ENCODE measurements at places on chromosomes 12 and 14.

DNA sequence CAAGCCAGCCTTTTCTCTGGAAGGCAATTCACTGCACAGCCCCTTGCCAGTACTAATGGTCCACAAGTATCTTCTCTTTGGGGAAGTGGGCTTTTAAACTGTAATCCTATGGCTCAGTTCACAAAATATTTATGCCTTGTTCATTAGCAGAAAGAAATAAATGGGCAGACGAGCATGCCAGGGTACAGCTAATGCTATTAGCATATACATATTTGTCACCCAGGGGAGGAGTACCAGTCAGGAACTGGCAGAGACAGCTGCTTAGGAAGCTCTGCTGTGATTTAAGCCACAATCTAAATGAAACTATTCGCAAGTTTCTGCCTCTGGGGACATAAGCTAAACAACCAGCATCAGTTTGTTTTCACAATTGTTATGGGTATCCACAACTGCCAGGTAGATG lies 113.4 kb upstream of the CCDC198 start:
- no peak for DNase-seq

GRCh38 chr14:69708586-69709560 lies 58.1 kb upstream of the SRSF5 start:
- DNase-seq = peak; percentile 27

GRCh38 chr14:61475316-61475715 lies 153.9 kb downstream of the PRKCH start:
- DNase-seq = peak; percentile 27

DNA sequence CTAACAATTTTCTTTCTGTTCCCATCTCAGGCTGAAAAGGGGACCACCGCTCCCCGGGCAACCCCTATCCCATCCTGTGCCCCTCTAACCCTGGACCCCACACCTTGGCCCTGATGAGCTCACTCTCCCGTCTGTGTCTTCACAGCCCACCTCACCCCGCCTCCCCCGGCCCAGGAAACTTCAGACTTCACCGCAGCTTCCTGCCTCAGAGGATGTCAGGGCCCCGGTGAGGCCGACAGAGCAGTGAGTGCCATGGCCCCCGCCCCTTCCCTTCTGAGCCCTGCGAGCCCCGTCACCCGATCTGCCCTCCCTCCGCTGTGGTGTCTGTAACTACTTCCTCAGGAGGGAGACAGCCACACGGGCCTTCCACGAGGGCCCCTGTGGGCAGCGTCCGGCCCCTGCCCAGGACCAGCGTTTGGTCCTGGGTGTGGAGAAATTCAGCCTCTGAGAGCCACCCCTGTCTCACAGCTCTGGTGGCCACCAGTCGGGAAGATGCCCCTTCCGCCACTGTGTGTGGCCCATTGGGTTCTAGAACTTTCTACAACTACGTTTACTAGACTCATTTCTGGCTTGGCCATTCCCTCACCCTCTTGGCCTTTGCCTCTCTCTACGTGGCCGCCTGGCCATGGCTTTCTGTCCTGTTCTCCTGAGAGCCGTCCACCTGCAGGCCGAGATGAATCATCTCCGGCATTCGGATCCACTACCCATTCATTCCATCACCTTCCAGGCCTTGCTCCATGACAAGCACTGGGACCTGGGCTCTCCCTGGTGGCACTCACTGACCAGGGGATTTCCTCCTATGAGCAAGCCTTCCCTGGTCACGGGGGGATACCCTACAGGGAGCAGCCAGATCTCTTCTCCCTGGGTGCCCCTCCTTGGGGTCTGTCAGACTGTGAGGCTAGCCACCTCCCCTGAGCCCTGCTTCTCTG lies 3.4 kb downstream of the RHOF start:
- no peak for DNase-seq

- no peak for DNase-seq
Measured at GRCh38 chr12:44709166-44709565, 166.9 kb downstream of the NELL2 start.

DNA sequence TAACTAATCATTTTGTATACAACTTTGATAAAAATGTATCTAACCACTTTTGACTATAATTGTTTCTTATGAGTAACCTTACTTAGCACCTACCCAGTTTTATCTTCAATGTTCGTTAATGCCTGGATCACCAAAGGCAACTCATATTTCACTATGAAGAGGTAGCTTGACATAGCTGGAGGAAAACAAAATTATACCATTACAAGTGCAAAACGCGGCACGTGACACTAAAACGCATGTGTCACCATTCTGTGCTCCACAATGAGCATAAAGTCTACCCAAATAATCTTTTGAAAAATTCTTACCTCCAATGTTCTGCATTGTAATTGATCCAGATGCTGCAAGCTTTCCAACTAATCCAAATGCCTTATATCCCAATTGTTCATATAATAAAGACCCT lies 5.8 kb downstream of the SLC38A2 start:
- no peak for DNase-seq

DNA sequence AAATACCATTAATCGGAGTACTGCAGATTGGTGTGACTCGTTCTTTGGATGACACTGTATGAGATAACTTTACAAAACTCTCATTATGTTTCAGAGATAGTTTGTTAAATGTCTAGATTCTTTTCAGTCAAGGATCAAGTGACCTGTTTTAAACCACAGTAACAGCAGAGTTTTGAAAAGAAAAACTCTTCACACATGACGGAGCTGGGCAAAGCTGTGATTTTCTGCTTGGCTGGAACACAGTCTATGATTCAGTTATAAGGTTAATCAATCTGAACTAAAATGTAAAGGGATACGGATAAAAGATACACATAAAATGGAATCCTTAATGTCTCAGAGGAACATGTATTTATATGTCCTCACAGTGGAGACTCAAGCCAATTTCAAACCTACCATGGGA lies 573.2 kb downstream of the PRKD1 start:
- no peak for DNase-seq

Data from NCI-H1092 (cell line).